ENCODE measurements at places on chromosomes 13 and 19.

- no peak for DNase-seq
These were observed 703 bp downstream of the NEK3 start for GRCh38 chr13:52158629-52159158.

- DNase-seq: no peak
These were observed 57.4 kb downstream of the RUBCNL start for GRCh38 chr13:46329624-46330023.

DNA sequence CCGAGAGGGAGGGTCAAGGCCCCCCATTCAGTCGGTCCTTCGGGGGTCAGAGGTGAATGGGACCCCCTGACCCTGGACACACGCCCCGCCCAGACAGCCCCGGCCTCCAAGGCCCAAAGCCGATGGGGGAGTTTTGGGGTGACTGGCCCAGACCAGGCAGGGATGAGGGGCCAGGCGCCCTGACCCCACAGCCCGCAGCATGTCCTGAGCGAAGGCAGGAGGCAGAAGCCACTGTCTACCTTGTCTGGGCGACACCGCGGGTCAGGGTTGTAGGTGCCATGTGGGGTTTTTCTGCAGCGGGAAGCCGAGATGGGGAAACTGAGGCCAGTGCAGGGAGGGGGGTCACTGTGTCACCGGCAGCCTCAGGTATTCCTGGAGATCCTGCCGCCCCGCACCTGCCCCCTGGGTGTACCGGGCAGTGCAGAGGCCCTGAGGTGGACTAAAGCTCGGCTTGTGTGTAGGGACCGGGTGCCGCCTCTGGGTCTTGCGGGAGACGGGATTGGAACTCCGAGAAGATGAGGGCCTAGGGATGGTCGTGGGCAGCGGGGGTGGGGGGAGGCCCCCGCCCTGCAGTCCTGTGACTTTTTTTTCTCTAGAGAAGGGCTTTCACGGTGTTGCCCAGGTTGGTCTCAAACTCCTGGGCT lies 8.5 kb downstream of the ARID3A start:
- DNase-seq: no peak

DNA sequence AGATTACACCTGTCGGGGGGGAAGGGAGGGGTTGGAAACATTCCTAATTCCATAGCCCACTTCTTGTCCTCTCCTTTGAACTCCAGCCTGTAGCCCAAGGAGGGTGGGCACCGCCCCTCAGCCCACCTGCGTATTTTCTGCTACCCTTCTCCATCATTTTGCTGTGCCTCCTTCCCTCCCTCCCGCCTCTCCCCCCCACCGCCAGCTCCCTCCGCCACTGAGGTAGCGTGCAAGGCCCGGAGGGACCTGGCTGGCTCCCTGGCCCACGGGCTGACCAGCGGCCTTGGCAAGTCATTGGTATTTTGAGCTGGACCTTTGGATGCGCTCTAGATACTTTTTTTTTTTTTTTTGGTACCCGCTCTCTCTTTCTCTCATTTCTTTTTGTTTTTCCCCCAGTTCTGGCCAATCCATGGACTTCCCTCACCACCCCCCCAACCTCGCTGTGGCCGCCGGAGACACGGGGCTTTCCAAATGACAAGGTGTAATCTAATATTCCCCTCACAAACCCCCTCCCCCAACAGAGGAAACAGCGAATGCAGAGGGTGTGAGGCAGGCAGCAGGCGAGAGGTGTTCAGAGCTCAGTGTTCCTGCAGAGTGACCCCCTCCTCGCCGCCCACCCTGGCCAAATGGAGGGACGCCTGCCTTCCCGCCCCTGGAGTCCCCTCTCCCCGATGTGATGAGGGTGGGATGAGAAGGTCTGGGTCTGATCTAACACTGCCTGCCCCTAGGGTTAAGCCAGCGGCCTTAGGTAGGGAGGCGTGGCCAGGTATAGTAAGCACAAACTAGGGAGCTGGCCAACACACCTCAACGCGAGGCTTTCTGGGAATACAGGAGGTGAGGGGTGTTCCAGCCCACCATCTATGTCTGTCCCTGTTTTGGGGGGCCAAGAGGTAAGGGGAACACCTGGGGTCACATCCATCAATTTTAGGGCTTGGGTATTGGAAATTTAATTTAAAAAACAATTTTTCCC lies 89.2 kb downstream of the PTPRS start:
- no peak for DNase-seq

GRCh38 chr19:30774252-30774766 lies 402.1 kb downstream of the ZNF536 start:
- DNase-seq: no peak

GRCh38 chr13:110500341-110500740 lies 61.2 kb downstream of the RAB20 start:
- DNase-seq: no peak

GRCh38 chr13:111397202-111397880 lies 76.9 kb downstream of the TEX29 start:
- peak; percentile 65 for DNase-seq

- no peak for DNase-seq
These were observed 35.8 kb downstream of the UQCRFS1 start for GRCh38 chr19:29176981-29177754.

DNA sequence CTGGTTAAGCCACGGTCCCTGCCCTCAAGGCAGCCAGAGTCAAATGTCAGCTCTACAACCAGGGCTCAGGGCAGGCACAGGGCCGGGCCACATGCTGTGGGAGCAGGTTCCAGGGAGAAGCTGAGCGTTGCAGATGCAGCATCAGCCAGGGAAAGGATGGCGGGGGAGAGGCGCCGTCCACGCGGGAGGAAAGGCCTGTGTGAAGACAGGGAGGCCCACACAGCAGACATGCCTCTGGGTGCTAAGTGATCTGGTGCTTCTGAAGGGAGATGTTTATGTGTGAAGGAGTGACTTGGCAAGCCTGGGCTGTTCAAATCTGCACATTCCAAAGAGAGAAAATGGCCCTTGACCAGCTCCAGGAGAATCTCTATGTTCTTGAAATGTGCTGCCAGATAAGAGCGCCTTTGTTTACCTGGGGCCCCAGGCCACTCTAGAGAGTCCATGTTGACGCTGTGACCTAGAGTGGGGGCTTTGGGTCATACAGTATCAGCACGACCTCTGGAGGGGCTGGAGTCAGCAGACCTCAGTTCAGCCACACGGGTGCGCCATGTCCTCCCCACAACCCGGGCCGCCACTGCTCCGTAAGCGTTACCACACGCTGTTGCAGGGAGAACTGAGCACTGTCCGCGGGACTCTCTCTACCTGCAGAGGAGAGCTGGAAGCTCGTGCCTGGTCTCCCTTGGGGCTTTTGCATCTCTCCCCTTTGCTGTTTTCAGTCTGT lies 15.9 kb upstream of the ATF5 start:
- DNase-seq: no peak

DNA sequence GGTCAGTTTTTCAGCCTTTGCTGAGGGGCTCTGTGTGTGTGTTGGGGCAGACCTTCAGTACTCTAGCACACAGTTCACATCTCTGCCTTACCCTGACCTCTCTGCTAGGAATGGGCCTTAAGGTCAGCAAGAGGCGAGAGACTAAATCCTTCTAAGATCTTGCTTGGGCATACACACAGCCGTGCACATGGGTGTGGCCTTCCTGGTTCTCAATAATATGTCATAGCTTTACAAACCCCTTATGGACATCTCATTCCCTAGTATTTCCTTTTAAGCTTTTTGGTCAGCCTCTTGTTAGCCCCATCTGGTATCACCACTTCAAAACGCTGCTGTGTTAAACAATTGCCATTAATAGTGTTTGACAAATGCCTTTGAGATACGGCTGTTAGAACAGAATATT lies 69.4 kb upstream of the SPATA13 start:
- DNase-seq: no peak

GRCh38 chr13:81487151-81487550 lies 1146.2 kb upstream of the SPRY2 start:
- DNase-seq: no peak

- DNase-seq: no peak
These were observed 110.2 kb upstream of the TSHZ3 start for GRCh38 chr19:31459430-31459829.

DNA sequence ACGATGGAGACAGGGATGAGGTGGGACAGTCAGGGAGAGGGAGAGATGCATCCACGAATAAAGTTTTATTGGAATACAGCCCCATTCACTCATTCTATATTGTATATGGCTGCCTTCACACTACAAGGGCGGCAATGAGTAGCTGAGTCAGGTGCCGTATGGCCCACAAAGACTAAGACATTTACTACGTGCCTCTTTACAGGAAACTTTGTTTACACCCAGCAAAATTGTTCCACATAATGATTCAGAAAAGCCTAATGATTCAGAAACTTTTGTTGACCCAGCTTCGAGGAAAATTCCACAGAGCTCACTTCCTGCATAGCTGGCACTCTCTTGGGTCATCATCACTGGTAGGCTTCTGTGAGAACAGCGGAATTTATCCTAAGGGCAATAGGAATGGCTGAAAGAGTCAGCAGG lies 87.3 kb upstream of the PEG3 start:
- no peak for DNase-seq

- no peak for DNase-seq
These were observed 157.5 kb downstream of the DNAJC15 start for GRCh38 chr13:43180837-43181236.

GRCh38 chr19:55189403-55189835 lies 9.3 kb upstream of the SYT5 start:
- DNase-seq: no peak

Measured in coronary artery (tissue), 2 donors.